Myocyte (in vitro differentiated cells): ENCODE measurements at places on chromosomes 7 and 10. TPM values are rescaled to one million over a fixed set of nuclear protein-coding genes. Genes with fewer than 3 reads are reported as not detected.

The CCDC136 gene
- 4.6 and 5.0 TPM in 2 replicates for total RNA-seq

The LRRC18 gene
- total RNA-seq: not detected in 2 replicates

The ITPRID1 gene
- total RNA-seq: not detected in 2 replicates

The UCMA gene
- not detected in 2 replicates for total RNA-seq

The LRMDA gene
- 2.5 TPM in 1 of 2 replicates, not detected in the other for total RNA-seq

DNA sequence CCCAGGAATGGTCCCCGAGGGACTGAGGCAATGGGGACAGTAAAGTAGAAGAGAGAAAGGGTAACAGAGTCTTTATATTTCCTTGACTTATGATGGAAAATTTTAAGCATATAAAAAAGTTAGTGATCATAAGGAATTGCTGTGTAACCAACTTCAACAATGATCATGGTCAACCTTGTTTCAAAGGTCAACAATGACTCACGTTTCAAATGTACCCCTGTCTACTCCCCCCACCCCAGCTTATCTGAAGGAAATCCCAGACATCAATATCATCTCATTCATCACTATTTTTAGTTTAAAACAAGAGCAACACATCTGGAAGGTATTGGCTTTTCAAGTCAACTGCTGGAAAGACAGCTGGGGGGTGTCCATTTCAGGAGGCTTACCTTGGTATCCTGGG, 92.9 kb downstream of the SMURF1 start:
- no peak for DNase-seq

DNA sequence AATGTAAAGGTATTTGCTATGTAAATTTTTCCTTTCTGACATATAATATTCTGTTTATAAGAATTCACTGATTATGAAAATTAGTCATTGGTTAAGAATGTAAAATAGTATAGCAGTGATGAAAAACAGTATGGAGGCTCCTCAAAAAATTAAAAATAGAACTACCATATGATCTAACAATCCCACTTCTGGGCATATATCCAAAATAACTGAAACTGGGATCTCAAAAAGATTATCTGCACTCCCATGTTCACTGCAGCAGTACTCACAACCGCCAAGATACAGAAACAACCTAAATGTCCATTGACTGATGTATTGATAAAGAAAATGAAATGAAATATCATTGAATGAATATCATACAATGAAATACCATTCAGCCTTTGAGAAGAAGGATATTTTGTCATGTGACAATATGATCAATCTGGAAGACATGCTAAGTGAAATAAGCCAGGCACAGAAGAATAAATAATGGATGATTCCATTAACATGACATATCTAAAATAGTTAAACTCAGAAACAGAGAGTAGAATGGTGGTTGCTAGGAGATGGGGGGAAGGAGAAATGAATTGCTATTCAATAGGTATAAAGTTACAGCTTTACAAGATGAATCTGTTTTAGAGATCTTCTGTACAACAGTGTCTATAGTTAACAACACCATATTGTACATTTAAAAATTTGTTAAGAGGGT, 14.0 kb downstream of the C10orf88 start:
- DNase-seq: peak; percentile 35

- DNase-seq: no peak
These were observed 3.4 kb upstream of the RASSF4 start for GRCh38 chr10:44956226-44956625.

GRCh38 chr10:116408719-116409118, 18.9 kb upstream of the PNLIPRP3 start:
- DNase-seq: peak; percentile 9

DNA sequence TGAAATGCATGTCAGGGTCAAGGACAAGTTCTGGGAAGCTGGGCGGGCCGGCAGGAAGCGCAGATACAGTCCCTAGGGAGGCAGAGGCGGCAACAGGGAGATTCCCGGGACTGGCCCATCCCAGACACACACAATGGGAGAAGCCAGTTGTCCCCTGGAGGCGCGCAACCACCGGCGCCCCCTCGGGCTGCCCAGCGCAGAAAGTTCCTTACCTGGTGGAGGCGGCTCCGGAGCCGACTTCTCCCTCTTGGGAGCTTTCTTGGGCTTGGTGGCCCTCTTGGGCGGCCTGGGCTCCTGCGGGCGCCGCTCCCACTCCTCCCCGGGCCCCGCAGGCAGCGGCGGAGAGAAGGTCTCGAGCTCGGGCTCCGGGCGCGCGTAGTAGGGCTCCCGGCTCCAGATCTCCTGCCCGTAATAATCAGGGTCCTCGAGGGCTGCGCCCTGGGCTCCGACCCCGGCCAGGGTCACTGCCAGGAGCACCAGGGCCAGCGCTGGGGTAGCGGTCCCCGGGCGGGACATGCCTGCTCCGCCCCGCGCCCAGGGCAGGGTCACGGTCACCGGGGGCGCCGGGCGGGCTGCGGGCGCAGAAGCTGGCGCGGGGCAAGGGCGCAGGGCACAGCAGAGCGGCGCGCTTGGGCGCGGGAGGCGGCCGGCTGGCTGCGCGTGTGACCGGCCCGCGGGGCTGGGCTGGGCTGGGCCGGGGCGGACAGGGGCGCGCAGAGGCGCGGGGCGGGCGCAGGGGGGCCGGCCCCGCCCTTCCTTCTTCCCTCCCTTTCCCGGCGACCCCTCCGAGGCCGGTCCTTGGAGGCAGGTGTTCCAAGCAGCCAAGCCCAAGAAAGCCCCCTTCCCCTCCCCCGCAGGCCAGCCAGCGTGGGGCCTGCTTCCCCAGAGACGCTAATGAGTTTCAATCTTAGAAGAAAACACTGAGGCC, at the start of gene CPXM2:
TSS of gene CPXM2 (minus strand) at position 664 of the 928 bp plus-strand sequence. CDS start at position 516, 148 bp downstream.
- DNase-seq: no peak

DNA sequence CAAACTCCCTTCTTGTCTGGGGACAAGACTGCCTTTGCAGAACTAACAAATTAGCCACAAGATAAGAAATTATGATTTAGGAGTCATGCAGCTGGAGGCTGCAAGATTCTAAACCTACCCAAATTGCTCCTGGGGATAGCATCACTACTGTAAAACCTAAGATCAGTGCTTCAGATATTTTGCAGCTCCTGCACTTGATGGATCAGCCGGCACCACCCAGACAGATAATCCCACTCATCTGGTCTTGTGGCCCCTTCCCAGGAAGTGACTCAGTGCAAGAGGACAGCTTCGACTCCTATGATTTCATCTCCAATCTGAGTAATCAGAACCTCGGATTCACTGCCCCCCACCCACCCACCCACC, 181.9 kb downstream of the AKR1D1 start:
- no peak for DNase-seq

DNA sequence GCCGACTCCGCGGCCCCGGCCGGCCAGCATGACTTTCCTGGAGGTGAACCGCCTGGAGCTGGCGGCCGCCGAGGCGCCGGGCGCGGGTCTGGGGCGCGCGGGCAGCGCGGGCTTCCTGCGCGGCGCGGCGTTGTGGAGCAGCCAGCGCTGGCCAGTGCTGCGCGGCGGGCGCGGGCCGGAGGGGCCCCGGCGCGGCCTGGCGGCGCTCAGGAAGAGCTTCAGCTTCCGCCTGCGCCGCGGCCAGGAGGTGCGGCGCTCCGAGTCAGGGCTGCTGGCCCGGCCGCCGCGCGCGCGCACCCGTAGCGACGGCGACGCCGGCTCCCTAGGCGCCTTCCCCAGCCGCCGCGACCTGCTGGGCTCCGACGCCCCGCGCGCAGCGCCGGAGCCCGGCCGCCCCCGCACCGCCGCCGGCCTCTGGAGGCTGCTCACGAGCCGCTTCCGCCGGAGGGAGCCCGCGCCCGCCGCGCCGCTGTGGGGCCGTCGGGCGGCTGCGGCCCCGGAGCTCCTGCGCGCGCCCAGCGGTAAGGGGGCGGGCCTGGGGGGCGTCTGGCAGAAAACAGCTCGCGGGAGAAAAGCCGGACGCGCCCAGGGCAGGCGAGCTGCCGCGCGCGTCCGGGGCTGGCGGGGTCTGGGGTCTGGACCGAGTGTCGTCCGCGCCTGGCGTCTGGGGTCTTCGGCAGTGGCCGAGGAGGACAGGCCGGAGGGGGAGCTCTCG, 29.0 kb downstream of the AGAP3 start:
- no peak for DNase-seq

DNA sequence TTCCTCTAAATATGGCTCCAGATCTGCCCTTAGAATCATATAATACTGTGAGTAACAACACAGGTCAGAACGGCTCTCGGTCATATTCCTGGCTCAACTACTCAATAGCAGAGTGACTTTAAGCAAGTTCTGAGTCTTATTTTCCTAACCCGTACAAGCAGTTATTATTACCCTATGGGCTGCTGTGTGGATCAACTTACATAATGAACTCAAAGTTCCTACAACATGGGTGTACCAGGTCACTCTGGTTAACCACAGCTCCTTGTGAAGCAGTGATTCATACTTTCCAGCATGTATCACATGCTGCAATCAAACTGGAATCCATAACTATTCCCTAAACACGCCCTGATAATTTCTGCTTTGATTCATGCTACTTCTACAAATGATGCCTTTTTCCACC, 107.3 kb downstream of the LRRN3 start:
- peak; percentile 99 for DNase-seq

DNA sequence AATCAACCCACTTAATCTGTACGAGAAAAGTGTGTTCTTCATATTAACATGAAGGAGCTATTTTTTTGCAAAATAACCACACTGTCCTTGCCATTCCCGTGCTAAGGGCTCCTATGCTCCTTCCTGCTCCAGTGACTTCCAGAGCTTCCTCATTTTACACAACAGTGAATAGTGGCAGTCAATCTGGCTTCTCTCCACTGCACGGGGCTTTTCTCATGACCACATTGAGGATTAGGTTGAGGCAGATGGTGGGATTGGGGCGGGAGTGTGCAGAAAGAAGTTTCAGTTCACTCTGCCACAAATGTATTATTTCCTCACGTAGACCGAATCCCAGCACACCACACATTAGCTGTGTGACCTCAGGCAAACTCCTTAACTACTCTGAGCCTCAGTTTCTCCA, 235.1 kb downstream of the ARHGAP12 start:
- no peak for DNase-seq

DNA sequence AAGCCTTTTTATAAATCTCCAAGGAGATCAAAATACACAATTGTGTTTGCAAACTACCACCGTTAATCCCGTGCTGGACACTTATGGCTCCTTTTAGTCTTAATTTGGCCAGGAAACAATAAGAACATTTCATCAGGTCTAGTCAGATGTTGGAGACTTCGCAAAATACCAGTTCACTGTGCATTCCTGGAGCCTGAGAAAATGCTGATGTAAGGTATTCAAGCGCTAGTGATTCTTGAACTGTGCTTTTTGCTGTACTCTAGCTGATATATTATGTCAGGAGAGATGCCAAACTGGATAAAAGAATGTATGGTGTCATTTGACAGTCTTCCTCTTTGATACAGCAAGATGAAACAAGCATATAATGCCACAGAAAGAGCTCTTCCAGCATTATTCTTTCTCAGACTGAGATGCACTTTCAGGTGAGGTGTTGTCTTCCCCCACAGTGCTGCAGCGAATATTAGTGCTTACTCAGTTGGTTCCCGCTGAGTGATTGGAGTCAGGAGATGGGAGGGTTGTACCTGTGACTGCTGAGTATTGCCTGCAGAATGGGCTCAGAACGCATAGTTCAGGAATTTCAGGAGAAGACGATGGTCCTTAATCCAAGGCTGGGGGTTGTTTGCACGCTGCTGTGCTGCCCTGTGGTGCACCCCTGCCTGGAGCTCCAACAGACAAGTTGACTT, 59.2 kb downstream of the OGDH start:
- peak; percentile 58 for DNase-seq

- DNase-seq: no peak
These were observed 17.9 kb downstream of the ZNF316 start for GRCh38 chr7:6654842-6655610.

DNA sequence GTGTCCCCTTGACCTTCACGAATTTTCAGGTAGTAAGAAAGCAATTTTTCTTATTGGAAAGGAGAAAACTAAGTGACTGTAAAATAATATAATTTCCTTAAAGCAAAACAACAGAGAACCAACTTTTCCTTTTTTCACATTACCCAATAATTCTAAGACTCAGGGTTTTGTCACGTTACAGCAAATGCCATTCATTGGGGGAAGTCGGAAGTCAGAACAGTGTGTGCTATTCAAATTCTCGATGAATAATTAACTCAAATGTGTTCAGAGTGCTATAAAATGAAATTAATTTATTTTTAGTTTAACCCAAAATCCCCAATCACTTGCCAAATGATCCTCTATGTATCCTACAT, 40.0 kb downstream of the DIP2C start:
- DNase-seq: no peak
